ENCODE measurements at places on chromosomes 5 and 9.

- DNase-seq, result peak; percentile 80
Measured at GRCh38 chr5:62779010-62779422, 200.4 kb downstream of the LRRC70 start.

GRCh38 chr5:113202746-113203716 is 226.4 kb downstream of the DCP2 start:
- no peak for DNase-seq

GRCh38 chr5:144248015-144248414 is 77.3 kb downstream of the KCTD16 start:
- DNase-seq, result peak; percentile 4

DNA sequence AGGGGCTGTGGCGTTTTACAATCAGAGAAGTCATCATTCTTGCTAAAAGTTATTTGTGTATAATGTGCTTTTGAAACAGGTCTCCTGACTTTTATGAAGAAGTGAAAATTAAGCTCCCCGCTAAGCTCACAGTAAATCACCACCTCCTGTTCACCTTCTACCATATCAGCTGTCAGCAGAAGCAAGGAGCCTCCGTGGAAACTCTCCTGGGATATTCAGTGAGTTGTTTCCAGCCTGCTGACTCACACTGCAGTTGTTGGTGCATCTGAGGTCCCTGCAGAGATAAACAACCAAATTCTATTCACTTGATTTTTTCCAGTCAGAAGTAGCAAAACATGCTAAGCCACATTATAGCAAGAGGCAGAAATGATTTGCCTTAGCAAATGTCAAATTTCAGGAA is 156.7 kb downstream of the DOCK8 start:
- no peak for DNase-seq

DNA sequence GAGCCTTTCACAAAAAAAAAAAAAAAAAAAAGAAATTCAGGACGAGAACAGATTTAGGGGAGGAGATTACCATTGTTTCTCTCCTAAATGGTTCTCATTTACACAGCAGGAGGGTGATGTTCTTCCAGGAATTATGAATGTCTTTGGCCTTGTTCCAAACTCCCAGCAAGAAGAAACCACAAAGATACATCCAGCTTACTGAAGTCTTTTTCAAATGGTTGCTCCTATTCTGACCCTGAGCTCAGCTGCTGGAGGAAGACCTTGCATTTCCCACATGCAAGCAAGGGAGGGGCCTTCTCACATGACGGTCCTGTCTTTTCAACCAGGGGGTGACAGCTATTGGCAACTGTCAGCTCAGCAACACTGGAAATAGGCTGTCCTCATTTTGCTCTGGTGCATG is 203.0 kb upstream of the VLDLR start:
- DNase-seq, result no peak

GRCh38 chr9:135239769-135240141 is 152.3 kb downstream of the OLFM1 start:
- DNase-seq, result no peak

GRCh38 chr5:76582230-76583162 is 40.7 kb downstream of the F2RL2 start:
- DNase-seq, result no peak

DNA sequence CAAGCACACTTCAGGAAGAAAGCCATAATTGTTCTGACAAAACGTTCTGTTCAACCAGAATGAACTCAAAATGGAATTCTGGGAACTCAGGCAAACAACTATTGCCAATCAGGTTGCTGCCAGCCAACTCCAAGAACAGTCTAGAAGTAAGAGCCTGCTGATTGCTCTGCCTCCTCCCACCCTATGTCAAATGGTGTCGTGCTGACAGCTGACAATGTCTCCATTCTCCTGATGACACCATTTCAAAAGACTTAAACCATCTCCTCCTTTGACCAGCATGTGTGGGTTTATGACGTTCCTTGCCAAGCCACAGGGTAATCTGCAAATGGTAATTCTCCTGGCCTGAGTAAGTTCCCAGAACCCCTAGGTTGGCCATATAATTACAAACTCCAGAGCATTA is 21.9 kb upstream of the PLIN2 start:
- no peak for DNase-seq
